ENCODE measurements at places on chromosomes 7 and 10.
A peak's percentile ranks its signal among the peaks of the same experiment; 100 is the strongest.

DNA sequence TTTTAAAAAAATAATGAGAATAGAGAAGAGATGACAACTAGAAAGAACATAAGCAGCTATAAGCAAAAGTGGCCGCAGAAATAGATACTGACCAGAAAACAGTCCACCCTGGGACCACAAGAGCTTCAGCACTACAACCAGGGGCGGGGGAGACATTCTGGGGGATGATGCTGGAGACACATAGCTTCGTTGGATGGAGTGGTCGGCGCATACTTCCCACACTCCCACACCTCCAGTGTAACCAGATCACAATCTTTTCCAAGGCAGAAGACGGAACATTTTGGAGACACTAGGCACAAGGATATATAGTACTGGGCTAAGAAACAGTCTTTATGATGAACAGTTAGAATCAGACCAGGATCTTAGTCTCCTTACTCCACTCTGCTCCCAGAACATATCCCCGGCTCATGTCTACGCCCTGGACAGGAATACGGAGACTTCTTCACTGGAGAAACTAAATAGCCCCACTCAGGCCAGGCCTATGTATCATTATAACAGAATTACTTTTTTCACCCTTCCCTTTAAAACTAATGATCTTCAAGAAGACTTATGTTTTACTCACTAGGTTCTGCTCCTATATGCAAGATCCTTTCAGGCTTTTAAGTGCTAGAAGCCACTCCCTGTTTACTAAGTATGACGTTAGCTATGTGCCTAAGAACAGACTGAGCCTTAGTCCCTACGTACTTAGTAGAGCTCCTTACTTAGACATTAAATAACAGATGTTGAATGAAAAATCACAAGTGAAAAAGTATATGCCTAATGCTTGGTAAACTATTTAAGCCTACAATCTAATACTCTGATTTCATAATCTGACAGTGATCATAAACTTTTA, 169.6 kb downstream of the SRPK2 start:
- no peak for DNase-seq

- DNase-seq, result no peak
These were observed 111.2 kb upstream of the TMEM72 start for GRCh38 chr10:44799966-44800365.

DNA sequence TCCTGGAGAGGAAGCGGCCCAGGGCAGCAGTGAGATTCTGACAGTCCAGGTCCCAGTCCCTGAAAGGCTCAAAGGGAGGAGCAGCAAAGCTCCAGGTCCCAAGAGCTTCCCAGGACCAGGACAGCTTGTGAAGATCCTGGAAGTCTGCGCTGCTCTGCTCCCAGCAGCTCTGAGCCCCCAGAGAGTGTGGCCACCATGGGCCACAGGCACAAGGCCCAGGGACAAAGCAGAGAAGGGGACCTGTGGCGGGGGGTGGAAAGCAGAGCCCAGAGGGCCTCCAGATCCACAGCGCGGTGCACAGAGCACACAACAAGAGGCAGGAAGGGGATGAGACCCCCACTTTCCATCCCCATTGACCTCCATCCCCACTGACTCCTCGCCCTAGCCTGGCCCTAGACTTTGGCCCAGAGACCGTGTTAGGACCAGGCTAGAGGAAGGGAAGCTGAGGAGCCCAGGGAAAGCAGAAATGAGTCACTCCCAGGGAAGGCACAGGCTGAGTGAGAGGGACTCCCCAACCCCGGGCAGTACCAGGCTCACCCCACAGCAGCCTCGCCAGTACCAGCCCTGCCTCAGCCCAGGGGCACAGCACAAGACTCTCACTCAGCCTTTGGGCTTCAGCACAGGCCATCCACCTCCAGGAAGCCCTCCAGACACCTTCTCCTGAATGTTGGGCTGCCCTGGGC, 75.5 kb downstream of the GRID1 start:
- DNase-seq, result peak; percentile 30

DNA sequence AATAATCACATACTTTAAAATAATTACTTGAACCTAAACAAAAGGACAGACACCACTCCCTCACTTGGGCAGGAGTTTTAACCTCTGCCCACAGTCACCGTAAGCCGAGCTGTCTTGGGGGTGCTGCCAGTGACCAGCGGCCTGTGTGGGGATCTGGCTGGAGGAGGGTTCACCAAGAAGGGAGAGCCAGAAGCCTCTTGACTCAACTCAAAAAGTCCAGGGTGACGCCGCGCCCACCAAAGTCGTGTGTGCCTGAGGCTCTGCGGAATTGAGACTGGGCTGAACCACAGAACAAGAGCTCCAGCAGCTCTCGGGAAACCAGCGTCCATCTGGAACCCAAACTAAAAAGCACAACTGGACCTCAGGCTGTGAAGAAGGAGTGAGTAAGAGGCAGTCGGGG, 35.8 kb downstream of the ZFAND2A start:
- DNase-seq, result peak; percentile 48

Data from endodermal cell (in vitro differentiated cells).